Amygdala (tissue), 56 donors: ENCODE measurements at places on chromosomes 5 and 9.

DNA sequence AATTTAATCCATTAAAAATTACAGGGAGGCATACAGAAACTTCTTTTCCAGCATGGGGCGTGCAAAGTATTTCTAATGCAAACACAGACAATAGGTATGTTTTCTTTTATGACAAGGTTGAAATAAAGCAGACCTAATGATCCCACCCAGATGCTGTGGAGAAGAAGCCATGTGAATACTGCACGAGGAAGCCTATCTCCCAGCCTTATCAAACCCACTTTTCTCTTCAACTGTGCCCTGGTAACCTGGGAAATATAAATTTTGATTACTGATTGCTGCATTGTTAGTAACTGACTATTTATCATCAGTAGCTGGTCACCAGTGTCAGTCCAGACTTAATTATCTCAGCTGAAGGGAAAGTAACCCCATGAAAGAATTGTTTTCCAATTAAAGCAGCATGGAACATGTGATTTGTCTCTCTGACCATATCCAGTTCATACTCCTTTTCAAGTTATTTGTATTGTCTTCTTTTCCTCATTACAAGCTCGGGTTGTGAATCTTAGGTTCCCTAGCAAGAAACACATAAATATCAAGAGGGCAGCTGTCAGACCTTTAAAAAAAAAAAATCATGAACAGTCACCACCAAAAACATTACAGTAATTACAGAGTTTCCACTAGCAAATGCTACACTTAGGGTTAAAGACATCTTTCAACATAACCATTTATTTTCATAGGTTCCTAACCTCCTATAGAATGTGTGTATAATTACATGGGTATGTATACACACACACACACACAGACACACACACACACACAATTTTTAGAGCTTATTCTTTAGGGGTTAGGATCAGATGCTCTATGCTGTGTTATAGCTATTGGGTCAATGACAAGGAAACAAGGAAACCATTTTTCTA, 50.3 kb downstream of the SEMA6A start:
- DNase-seq, result no peak

GRCh38 chr5:143119291-143119769, 284.2 kb downstream of the NR3C1 start:
- no peak for DNase-seq

- DNase-seq, result no peak
Measured at GRCh38 chr9:136660971-136661550, 1.7 kb upstream of the EGFL7 start.

DNA sequence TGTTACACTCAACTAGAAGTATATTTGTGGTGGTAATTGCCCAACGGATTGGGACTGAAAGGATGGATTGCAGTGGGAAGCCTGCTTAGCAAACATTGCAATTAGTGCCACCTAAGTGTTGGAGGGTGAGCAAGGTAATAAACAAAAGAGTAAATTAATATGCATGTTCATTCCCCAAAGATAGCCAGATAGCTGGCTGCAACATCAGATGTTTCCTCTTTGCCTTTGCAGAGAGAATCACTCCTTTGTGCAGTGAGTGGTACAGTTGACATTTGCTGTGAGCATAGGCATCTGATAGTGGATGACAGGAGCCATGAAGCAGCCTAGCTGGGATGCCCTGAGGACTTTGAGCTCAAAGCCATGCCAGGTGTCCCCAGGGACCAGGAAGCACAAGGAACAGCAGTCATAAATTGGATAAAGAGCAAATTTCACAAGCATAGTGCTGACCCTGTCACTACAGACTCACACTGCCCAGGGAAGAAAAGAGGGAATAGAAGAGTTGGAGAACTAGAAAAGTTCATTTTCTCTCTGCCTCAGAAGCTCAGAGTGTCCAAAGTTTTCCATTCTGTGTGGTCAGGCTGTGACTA, 336.1 kb upstream of the SLC30A5 start:
- no peak for DNase-seq

GRCh38 chr9:105436783-105437182, 11.1 kb upstream of the FSD1L start:
- no peak for DNase-seq
